Activated T-cell treated with anti-CD3 and anti-CD28 coated beads, Interleukin-2, amount 50 U/mL, for 1 hour (primary cell): ENCODE measurements at places on chromosomes 7 and 10.

DNA sequence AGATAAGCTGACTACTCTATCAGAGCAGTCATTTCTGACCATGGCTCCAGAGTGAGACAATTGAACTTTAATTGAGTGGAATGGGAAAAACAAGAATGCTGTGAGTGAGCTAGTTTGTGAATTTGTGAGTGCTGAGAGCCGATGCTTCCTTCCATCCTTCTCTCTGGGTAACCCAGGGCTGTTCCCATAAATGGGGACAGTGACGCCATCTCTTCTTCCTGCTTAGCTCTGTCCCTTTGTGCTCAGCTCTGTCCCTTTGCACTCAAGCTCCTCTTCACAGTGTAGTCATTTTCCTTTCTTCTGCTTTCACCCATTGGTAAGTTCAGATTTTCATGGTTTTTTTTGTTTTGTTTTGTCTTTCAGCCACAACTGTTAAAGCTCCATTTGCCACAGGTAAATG is 24.4 kb downstream of the C10orf120 start:
- DNase-seq: no peak

DNA sequence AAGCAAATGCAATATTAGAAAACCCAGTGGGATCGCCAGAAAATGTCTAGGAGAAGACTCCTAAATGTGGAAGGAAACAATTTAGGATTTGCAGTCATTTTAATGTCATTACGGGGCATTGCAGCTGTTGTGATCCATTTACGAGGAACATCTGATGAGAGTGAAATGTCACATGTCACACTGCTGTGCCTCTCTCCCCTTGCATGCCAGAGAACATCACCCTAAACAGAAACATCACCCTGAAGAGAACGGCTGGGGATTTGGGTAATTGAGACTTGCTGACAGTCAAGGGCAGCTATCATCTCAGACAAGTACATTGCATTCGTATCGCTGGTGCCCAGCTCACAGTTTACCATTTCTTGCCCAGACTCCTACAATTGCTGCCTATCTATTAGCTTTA is 785.7 kb upstream of the POM121L12 start:
- no peak for DNase-seq

- no peak for DNase-seq
These were observed 6.7 kb downstream of the TWIST1 start for GRCh38 chr7:19110776-19111175.

DNA sequence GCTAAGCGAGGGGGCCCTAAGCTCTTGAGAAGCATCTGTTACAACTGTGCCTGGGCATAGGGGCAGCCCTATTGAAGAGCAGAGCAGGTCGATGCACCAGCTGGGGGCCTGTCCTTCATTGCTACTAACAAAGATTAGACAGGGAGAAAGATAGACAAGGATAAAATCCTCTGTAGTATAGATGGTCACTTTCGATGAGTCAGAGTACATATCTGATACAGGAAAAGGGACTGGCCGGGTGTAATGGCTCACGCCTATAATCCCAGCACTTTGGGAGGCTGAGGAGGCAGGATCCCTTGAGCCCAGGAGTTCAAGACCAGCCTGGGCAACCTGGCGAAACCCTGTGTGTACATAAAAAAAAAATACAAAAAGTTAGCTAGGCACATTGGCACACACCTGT is 13.6 kb downstream of the OPTN start:
- no peak for DNase-seq

DNA sequence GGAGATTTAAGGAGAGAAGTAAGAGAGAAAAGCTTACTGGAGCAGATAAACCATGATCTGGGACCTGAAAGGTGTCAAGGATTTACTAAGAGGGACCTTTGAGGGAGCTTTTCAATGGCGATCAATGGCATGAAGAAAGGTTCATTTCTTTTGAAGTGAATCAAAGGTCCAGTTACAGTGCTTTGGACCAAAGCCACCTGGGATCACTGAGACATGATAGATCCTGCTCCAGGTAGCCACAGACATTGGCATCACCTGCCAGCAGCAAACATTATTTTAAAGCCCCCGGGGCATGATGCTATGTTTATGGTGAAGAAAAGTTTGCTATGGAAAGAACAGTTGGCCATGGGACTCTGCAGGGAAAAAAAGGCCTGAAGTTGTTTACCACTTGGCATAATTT is 109.4 kb downstream of the SLC25A13 start:
- no peak for DNase-seq

- DNase-seq: no peak
These were observed 34.0 kb upstream of the DLD start for GRCh38 chr7:107856806-107857540.

DNA sequence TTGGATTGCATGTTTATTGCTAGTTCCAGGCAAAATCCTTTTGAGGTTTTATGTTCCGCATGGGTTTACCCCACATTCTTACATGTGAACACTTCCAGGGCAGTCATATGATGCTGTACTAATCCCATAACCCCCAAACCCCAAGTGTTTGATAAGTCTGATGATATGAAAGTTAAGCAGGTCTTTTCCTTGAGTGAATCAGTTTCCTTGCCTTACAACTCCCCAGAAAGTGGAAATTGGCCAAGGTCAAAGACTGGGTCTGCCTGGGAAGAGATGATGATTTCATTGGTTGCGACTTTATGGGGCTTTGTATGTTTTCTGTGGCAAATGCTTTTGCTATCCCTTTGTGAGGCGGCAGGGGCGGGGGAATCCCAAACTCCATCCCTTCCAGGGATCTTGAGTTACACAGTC is 24.7 kb downstream of the AFAP1L2 start:
- no peak for DNase-seq

- no peak for DNase-seq
These were observed 128.9 kb upstream of the VWC2 start for GRCh38 chr7:49644396-49645166.

DNA sequence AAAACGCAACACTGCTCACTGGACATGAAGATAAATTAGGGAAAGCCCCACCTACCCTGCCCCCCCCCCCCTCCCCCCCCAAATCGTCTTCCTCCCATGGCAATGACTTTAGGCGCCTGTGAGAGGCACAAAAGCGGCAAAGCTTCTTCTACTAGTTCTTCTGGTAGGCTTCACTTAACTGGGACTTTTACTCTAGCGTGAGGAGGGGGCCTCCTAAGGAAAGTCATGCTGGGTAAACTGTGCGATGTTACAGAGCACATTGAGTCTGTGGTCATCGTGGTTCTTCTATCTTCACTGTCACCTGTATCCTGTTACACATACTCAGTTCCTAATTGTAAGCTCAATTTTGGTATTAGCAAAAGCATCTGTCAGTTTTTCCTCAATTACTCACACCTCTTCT is 25.1 kb downstream of the HSPB1 start:
- DNase-seq: no peak

DNA sequence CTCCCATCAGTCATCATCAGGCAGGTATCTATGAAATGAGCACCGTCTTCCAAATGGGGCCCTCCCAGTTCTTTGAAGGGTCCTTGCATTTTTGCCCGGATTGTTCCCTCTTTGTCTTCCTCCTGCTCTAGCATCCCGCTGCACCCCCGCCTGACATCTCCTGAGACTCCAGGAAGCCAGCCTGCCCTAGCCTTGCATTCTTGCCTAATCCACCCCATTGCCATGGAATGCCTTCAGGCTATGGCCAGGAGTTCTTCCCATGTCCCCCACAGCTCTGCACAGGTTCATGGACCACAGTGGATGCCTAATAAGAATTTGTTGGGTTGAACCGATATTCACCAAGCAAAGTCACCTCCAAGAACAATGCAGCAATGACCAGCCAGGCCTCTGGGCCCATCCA is 62.1 kb downstream of the ZMIZ1 start:
- DNase-seq: no peak

DNA sequence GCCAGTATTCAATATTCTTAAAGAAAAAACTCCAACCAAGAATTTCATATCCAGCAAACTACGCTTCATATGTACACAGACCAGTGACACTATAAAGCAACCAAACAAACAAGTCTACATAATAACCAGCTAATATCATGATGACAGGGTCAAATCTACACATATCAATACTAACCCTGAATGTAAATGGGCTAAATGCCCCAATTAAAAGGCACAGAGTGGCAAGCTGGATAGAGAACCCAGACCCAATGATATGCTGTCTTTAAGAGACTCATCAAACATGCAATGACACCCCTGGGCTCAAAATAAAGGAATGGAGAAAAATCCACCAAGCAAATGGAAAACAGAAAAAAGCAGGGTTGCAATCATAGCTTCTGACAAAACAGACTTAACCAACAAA is 218.1 kb upstream of the NFE2L3 start:
- DNase-seq: no peak

DNA sequence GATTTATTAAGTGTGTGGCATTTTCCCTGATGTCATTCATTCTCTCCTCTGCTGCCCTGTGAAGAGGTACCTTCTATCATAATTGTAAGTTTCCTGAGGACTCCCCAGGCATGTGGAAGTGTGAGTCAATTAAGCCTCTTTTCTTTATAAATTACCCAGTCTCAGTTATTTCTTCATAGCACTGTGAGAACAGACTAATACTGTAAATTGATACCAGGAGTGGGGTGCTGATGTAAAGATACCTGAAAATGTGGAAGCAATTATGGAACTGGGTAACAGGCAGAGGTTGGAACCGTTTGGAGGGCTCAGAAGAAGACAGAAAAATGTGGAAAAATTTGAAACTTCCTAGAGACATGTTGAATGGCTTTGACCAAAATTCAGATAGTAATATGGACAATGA is 711.8 kb upstream of the GRM3 start:
- no peak for DNase-seq

DNA sequence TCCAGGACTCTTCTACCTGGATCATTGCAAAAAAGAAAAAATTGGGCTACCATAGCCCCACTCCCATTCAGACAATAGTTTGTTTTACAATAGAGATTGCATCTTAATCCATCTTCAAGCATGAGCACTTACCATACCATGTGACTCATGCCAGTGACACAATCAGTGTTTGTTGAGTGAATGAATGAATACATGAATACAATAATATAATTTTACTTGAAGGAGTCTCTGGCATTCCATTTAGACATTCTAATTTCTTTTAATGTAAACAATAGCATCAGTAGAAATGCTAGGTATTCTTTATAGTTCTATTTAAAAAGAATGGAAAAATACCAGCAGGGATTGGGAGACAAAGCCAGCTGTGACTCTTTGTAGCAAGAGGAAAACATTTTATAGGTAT is 141.6 kb upstream of the AKR1E2 start:
- no peak for DNase-seq

DNA sequence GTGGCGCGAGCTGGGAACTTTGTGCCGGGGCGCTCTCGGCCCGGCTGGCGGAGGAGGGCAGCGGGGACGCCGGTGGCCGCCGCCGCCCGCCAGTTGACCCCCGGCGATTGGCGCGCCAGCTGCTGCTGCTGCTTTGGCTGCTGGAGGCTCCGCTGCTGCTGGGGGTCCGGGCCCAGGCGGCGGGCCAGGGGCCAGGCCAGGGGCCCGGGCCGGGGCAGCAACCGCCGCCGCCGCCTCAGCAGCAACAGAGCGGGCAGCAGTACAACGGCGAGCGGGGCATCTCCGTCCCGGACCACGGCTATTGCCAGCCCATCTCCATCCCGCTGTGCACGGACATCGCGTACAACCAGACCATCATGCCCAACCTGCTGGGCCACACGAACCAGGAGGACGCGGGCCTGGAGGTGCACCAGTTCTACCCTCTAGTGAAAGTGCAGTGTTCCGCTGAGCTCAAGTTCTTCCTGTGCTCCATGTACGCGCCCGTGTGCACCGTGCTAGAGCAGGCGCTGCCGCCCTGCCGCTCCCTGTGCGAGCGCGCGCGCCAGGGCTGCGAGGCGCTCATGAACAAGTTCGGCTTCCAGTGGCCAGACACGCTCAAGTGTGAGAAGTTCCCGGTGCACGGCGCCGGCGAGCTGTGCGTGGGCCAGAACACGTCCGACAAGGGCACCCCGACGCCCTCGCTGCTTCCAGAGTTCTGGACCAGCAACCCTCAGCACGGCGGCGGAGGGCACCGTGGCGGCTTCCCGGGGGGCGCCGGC is 870 bp downstream of the FZD1 start:
- no peak for DNase-seq

- no peak for DNase-seq
These were observed 86.2 kb upstream of the PPIF start for GRCh38 chr10:79260811-79261740.

- DNase-seq: no peak
These were observed 10.3 kb upstream of the WDR86 start for GRCh38 chr7:151420144-151420543.

GRCh38 chr7:41252551-41252950 is 450.3 kb downstream of the INHBA start:
- DNase-seq: no peak

- no peak for DNase-seq
These were observed 91.8 kb downstream of the TRRAP start for GRCh38 chr7:98970016-98970615.

DNA sequence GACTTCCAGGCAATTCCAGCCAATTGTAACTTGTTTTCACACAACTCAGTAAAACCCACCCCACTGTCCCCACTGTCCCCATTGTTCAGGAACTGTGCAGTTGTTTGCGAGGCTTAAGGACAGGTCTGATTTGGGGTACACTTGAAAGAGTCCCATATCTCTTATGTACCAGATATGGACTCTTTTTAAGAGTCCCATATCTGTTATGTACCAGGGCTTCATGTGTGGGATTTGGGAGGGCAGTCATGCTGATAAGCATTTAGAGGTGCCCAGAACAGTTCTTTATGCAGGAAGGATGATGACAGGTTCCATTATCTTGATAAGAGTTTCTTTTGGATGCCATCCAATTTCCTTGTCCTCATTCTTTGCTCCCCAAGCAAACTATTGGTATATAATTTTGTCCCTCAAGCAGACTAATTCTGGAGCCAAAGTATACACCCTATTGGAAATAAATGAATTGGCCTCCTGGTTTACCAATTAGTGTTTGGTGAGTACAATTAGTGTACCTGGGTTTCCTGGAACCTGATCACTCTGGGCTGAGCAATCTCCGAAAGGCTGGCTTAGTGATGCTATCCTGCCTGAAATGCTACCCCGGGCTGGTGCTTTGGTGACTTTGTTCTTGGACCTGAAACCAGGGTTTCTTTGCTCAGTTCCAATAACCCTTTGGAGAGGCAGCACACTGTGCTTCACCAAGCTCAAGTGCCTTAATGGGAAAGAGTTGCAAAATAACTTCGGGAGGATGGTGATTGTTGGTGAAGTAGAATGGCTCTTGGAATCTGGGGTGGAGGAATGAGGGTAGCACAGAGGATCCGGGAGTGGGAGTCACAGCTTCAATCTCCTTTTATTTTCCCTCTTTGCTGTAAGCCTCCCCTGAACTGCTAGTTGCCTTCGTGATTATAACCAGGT is 6.2 kb upstream of the DMBT1 start:
- no peak for DNase-seq

GRCh38 chr10:102302611-102303010 is 57.3 kb downstream of the GBF1 start:
- DNase-seq: no peak

DNA sequence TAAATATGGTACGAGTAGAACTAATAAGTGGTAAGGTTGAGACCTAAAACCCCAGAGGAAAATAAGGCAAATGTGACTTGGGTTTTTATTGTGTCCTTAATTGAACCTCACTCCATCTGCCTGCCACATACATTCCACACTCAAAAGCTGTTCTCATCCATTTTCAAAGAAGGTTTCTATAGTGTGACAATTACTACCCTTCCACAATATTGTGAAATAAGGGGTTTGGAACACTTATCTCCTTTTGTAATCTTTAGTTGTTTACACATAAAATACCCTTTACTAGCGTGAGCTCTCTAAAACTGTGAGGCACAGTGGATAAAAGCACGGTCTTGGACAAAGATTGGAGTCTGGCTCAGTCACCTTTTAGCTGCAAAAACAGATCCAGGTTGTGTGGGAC is 166.6 kb downstream of the THSD7A start:
- no peak for DNase-seq

GRCh38 chr10:61257956-61258496 is 195.2 kb downstream of the TMEM26 start:
- no peak for DNase-seq

GRCh38 chr10:108424656-108425055 is 1260.2 kb upstream of the SORCS1 start:
- no peak for DNase-seq
